Adrenal gland (tissue), 19 donors: ENCODE measurements at places on chromosomes 16 and 17.
A peak's percentile ranks its signal among the peaks of the same experiment; 100 is the strongest.

- no peaks in the 10 kb centered on the region for H3K36me3 ChIP-seq
- no peak overlapping the region for H3K27ac ChIP-seq
- no peaks in the 10 kb centered on the region for H3K4me1 ChIP-seq
- no peak for DNase-seq
- no peak overlapping the region for H3K4me3 ChIP-seq
- H3K27me3 ChIP-seq, result no peaks in the 10 kb centered on the region
Observed at GRCh38 chr16:65537336-65537735, 415.5 kb upstream of the CDH11 start.

DNA sequence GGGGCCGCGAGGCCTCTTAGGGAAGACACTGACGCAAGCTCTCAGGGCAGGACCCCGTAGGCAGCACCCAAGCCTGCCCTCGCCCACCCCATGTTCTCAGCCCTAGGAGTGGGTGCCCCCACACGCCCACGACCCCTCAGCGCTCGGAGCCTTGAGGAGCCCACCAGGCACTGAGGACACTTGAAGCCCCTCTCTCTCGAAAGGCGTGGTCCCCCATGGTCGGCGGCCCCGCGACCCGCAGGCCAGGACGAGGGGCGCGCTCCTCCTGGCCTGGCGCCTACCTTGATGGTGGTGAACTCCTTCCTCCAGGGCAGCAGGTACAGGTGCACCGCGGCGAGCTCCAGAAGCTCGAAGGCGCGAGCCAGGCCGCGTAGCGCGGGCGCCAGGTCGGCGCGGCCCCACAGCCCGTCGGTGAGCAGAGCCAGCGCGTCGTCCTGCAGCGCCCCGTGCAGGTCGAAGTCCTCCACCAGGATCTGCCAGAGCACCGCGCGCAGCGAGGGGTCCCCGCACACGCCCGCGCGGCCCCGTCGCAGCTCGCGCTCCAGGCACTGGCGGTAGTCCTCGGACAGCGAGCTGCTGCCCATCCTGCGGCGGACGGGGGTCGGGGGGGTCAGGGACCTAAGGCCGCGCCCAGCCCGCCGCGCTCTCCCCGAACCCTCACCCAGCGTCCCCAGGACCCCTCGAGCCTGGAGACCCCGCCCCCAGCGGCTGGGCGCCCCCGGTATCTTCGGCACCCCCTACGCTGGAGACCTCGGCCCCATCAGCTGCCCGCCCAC is 668 bp downstream of the SPATA2L start:
- no peak for DNase-seq
- no peaks in the 10 kb centered on the region for H3K27me3 ChIP-seq
- H3K4me3 ChIP-seq, result peak overlapping the region; percentile 33

DNA sequence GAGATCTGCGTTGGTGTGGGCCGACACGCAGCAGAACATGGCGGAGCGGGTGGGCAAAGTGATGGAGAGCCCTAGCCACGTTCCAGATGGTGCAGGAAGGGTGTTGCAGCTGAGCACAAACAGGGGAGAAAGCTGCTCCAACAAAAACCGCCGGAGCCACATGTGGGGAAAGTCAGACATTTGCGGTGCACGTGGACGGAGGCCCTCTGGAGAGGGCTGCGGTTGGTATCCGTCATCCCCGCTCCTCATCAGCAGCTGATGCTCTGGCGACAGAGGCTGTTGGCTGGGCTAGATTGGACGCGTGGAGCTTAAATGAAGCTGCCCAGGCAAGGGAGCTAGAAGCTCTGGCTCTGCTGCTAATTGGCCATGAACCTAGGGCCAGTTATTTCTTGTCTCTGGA is 43.5 kb upstream of the ADCY9 start:
- no peaks in the 10 kb centered on the region for H3K4me1 ChIP-seq
- DNase-seq, result no peak
- H3K4me3 ChIP-seq, result no peak overlapping the region
- no peaks in the 10 kb centered on the region for H3K36me3 ChIP-seq
- no peak overlapping the region for H3K27ac ChIP-seq
- no peaks in the 10 kb centered on the region for H3K27me3 ChIP-seq

DNA sequence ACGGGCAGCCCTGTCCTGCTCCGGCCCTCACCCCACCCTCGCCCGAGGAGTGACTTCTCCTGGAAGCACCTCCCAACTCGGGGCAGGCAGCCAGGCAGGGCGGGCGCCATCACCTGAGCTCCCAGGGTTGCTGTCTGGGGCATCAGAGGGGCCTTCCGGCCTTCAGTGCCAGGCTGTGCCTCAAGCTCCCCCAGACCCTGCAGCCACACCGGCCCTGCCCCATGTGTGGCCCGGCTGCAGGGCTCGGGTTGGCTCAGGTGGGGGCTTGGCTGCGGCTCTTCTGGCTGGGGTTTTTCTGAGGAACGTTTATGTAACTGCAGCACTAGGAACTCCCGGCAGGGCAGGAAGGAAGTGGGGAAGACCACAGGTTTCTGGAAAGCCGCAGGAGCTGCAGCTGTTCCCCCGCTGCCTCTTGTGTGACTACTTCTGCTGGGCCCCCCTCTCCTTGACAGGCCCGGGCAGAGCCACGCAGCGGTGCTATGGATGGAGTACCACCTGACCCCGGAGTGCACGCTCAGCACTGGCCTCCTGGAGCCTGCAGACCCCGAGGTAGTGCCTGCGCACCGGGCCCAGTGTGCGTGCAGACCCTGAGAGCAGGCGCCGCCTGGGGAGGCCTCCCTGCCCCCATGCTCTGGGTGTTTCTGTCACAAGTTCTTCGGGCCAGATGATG is 45.6 kb downstream of the PRMT7 start:
- no peaks in the 10 kb centered on the region for H3K27me3 ChIP-seq
- H3K36me3 ChIP-seq, result peaks cover 44% of the 10 kb centered on the region
- DNase-seq, result peak; percentile 77
- H3K27ac ChIP-seq, result no peak overlapping the region
- peaks cover 19% of the 10 kb centered on the region for H3K4me1 ChIP-seq

GRCh38 chr17:38454532-38454931 is 26.3 kb downstream of the ARHGAP23 start:
- peaks cover 10% of the 10 kb centered on the region for H3K36me3 ChIP-seq
- H3K27ac ChIP-seq, result peak overlapping the region; percentile 73
- peaks cover 21% of the 10 kb centered on the region for H3K4me1 ChIP-seq

DNA sequence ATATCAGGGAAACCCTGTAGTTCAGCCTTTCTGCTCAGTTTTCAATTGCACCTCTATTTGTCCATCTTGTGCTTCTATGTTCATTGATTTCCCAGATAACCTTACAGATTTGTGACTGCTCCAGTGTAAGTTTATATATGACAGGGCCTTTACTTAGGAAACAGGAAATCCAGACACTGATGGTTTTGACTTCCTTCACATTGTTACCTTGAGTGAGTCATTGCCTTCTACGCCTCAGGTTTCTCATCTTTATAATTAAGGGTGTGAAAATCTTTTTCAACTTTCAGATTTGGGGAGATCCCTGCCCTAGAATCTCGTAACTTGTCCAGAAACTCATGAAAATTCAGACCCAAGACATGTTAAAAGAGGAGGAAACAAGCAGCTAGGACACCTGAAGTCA is 342.4 kb upstream of the TBX2 start:
- H3K4me3 ChIP-seq, result no peak overlapping the region
- no peak overlapping the region for H3K27ac ChIP-seq
- no peaks in the 10 kb centered on the region for H3K27me3 ChIP-seq
- DNase-seq, result no peak

- H3K4me1 ChIP-seq, result peaks cover 6% of the 10 kb centered on the region
- no peak overlapping the region for H3K4me3 ChIP-seq
- peak; percentile 41 for DNase-seq
- H3K36me3 ChIP-seq, result peaks cover 88% of the 10 kb centered on the region
- no peaks in the 10 kb centered on the region for H3K27me3 ChIP-seq
Observed at GRCh38 chr16:3776316-3776715, 59.0 kb upstream of the TRAP1 start.

DNA sequence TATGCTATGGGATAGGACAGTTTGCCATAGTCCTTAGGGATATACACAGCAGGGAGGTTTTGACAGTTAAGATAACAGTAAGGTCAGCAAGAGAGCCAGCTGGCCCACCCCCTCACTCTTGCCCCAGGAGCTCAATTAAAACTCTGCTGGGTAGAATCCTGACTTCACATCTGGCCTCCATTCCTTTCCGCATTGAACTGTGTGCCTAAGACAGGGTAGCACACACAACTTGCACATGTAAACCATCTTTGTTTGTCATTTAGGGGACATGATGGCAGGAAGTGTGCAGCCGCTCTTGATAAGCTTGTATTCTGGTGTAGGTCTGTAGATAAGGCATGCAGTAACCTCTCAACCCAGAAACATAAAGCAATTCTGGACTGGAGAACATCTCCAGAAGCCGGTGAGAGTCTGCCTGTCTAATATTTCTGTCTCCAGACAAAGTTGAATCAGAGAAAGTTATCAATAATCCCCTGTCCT is 5.2 kb downstream of the MINK1 start:
- H3K27ac ChIP-seq, result peak overlapping the region; percentile 89
- DNase-seq, result no peak
- no peaks in the 10 kb centered on the region for H3K36me3 ChIP-seq
- no peaks in the 10 kb centered on the region for H3K27me3 ChIP-seq

GRCh38 chr17:610276-610675 is 104.4 kb downstream of the VPS53 start:
- H3K4me1 ChIP-seq, result peaks cover 9% of the 10 kb centered on the region
- no peak overlapping the region for H3K4me3 ChIP-seq
- no peaks in the 10 kb centered on the region for H3K36me3 ChIP-seq
- DNase-seq, result no peak
- no peak overlapping the region for H3K27ac ChIP-seq

DNA sequence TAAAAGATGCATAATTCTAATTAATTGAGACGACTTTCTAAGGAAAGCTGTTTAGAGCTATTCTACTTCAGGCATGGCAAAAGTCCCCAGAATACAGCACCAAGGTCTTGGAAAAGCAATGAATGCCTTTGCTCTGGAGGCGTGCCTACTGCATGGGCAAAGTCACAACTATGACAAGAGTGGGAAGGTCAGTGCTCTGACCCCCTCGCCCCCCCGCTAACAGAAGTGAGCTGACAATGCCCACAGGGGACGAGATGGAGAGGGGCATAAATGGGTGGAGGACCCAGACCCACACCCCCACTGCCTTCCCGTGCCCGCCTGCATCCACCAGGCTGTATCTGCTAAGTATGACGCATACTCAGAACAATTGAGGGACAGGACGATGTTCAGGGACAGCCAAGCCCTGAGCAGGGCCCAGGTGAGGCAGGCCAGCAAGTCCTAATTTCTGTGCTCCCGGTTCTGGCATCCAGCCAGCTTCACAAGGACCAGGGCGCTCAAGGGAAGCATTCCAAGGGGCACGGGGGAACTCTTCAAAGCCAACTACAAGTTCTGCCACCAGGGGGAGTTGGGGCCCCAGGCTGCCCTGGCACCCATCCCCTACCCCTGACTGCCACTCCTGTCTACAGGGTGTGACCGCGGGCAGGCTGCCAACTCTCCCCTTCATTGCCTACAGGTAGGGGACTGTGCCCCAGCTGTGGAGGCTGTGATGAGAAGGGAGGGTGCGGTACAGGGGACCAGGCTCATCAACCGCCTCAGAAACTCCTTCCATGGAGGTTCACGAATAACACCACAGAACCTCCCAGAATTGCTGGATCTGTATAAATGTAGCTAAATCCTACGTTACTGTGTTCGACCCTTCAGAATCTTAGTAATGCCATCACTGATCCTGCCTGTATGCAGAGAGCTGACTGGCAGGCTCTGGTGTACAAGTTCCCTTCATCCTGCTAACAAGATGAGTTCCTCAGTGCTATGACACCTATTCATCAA is 20.8 kb downstream of the NPRL3 start:
- no peak overlapping the region for H3K4me3 ChIP-seq
- peaks cover 17% of the 10 kb centered on the region for H3K4me1 ChIP-seq
- DNase-seq, result peak; percentile 70

DNA sequence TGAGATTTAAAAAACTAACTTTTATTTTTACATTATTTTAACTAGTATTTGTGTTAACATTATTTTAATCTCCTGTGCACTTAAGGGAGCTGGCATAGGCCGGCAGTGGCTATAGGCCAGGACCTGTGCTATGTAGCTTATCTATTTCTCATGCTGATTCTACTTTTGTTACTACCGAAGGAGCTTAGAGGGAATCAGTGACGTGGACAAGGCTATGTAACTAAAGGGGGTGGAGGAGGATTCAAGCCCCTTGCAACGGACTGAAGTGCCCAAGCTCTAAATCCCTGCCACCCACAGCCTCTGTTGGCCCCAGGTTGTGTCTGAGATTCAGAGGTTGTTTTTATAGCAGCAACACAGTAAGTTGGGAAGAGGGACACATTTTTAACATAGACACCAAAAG is 356.4 kb downstream of the WWOX start:
- no peak for DNase-seq

DNA sequence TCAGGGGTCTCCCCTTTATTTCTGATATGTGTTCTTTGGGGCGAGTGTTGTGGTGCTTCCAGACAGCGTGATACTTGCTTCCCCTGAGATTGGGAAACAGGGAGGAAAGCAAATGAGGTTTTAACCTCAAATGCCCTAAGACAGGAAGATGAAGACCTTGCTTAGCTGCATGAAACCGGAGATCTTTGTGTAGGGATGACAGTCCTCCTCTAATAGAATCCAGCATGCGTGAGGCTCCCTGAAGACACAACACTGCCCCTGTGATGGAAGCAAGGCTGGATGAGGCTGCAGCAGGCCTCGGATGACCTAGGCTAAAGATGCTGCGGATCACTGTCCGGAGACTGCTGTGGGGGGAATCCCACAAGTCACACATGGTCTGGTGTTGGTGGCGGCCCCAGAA is 491.0 kb downstream of the CDH13 start:
- no peak for DNase-seq
- no peak overlapping the region for H3K4me3 ChIP-seq
- no peaks in the 10 kb centered on the region for H3K36me3 ChIP-seq
- no peaks in the 10 kb centered on the region for H3K4me1 ChIP-seq
- H3K27me3 ChIP-seq, result no peaks in the 10 kb centered on the region

DNA sequence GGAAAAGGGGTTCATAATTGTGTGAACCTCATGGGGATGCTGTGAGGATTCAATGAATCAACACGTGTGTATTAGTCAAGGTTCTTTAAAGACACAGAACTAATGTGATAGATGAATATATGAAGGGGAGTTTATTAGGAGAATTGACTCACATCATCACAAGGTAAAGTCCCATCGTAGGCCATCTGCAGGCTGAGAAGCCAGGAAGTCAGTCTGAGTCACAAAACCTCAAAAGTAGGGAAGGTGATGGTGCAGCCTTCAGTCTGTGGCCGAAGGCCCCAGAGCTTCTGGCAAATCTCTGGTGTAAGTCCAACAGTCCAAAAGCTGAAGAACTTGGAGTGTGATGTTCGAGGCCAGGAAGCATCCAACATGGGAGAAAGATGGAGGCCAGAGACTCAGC is 413.4 kb downstream of the CDH13 start:
- H3K36me3 ChIP-seq, result no peaks in the 10 kb centered on the region
- H3K4me3 ChIP-seq, result no peak overlapping the region
- no peak for DNase-seq
- no peaks in the 10 kb centered on the region for H3K27me3 ChIP-seq
- no peaks in the 10 kb centered on the region for H3K4me1 ChIP-seq

GRCh38 chr16:586047-586644 is 3.7 kb upstream of the RAB40C start:
- H3K4me1 ChIP-seq, result peaks cover 19% of the 10 kb centered on the region
- no peaks in the 10 kb centered on the region for H3K36me3 ChIP-seq
- H3K4me3 ChIP-seq, result no peak overlapping the region
- H3K27me3 ChIP-seq, result no peaks in the 10 kb centered on the region
- H3K27ac ChIP-seq, result no peak overlapping the region
